ENCODE measurements at places on chromosomes 3 and 15. TPM values are rescaled to one million over a fixed set of nuclear protein-coding genes. Genes with fewer than 3 reads are reported as not detected.
A peak's percentile ranks its signal among the peaks of the same experiment; 100 is the strongest.

Gene CDCP1
- 1.1 TPM for polyA plus RNA-seq

- DNase-seq, result no peak
Observed at GRCh38 chr3:160196511-160197104, 28.6 kb upstream of the C3orf80 start.

GRCh38 chr15:48500595-48500994 is 144.9 kb downstream of the FBN1 start:
- no peak for DNase-seq

Gene SPTSSB
- polyA plus RNA-seq, result 153 TPM

GRCh38 chr15:42863572-42864239 is 56.9 kb downstream of the TTBK2 start:
- DNase-seq, result no peak

DNA sequence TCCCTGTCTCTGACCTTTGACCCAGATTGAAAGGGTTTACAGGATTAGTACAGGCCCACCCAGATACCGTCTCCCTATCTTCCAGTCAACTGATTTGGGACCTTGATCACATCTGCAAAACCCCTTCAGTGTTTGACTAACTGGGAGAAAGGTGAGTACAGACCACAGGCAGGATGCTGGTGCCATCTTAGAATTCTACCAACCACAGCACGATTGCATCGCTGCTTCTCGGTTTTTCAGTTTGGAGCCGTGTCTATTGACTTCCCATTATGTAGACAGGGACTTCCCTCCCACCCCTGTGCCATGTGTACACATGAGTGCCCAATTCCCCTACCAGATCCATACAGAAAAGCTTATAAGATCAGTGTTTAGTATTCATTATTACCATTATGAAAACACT is 6.6 kb upstream of the KLF13 start:
- DNase-seq, result no peak

DNA sequence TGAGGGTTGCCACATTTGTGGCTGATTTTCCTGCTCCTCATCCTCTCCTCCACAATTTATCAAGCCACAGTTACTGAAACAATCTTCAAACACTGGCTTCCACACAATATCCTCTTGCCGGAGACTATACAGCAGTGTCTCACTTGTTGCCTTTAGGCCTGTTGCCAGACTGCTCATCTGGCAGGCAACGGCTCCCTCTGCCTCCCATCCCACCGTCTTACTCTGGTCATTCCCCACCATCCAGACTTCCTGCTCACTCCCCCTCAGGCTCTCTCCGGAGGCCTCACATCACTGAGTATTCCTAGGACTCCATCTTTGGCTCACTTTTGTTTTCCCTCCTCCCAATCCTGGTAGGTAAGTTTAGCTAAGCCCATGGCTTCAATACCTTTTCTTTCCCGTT is 301.9 kb downstream of the IL20RB start:
- no peak for DNase-seq

- DNase-seq, result no peak
Observed at GRCh38 chr3:122777563-122777962, 16.1 kb downstream of the HSPBAP1 start.

Gene CCDC33
- polyA plus RNA-seq, result not detected

- DNase-seq, result no peak
Observed at GRCh38 chr3:52086976-52087663, 30.7 kb upstream of the DUSP7 start.

DNA sequence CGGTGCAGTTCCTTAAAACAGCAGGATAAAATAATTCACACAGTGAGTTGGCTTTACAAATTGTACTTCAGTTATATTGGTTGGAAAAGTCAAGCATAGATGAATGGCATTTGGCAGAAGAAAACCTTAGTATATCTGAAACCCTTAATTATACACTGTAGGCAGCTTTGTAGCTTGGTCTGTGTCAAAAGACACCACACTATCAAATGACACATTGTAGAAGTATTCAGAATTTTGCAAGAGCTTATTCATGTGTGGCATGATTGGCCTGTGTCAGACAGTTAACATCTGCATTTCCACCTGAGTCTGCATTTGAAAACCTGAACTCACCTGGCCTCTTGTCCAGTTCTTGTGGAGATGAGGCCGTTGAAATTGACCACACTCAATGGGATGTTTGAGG is 13.8 kb downstream of the TMEM266 start:
- no peak for DNase-seq

Gene SKOR1
- not detected for polyA plus RNA-seq

Gene IDH3A
- 39.6 TPM for polyA plus RNA-seq

DNA sequence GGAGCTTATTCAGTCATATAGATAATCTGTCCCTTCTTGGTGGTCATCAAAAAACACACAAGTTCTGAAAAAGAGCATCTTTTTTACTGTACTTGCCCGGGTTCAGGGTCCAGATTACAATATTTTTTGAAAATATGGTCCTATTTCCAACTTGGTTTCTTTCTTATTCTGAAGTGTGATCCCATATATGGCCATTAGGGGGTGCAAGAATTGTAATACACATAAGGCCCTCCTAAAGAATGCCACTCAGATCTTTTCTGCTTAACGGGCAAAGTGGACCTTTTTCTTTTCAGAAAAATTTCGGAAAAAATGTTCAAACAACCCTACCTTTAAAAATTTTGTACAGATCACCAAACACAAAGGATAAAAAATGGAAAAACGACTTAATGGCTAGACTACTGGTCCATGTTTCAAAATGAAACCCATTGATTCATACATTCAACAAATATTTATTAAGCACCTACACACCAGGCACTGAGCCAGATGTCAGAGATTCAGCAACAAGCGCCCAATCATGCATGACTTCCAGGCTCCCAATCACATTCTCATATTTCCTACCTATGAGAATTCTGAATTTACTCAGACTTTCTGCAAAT is 102.0 kb upstream of the MYRIP start:
- no peak for DNase-seq

DNA sequence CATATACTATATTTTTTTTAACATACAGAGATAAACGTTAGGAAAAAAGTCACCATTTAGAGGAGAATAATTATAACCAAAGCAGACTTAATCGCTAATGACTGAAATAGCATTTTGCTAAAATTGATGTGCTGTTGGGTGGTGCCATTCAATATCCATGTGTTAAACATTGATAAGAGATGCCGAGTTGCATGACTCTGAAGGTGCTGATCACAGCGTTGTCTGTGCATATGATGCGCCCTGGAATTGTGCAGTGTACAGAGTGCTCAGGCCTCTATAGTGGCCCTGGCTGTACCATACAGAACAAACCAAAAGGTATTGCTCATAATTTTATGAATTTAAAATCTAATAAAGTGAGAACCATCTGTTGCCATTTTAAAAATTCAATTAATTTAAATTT is 168.3 kb downstream of the MEIS2 start:
- DNase-seq, result no peak

DNA sequence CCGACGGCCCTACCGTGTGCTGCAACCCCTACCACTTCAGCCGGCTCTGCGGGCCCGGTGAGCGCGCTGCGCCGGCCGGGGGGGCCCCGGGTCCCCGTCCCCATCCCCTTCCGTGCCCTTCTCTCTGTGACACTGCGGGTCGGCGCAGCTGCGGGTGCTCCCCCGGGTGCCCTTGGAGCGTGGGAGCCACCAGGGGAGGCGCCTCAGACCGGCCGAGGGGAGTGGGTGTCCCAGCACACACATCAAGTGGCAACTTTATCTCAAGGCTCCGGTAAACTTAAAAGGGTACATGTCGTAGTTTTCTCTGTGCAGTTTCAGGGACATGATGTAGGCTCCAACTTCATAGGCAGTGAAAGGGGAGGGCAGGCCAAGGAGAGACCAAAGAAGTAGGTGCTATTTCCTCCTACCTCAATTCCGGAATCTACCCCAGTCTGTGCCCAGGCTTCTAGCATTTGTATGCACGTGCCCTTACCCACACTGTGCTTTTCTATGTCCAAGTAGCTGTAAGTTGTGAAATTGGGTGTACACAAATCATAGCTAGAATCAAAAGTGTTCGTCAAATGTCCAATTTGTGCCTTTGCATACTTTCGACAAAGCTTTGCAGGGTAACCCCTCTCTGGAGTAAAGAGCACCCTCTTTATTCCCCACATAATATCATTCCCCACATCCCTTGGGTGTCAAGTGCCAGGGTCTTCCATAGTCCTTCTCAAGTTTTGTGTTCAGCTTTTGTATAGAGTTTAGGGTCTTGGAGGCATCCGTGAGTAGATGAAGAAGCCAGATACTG is 2.2 kb downstream of the SMAD6 start:
- DNase-seq, result no peak

Gene CCDC39
- polyA plus RNA-seq, result not detected

DNA sequence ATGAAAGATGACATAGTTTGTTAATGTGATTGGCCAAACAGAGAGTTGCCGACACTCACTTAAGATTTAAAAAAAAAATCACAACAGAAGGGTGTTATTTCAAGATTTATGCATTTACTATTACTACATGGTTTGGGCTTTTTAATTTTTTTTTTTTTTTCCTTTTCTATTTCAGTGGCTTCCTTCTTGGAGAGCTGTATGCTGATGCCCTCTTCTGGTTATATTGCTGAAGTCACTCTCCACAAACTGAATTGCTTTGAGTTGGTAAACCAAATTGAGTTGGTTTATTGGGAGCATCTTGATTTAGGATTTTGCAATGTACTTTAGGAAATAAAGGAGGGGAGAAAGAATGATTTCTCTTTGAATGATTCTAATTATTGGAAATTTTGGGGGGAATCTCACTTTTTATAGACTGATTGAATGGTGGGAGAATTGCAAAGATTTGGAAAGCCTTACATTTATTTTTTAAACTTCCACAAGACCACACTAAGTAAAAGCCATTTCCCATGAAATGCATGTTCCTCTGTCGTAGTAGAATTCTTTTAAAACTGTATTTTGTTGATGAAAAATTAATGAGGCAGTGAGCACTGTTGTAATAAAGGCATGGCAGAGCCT is 186.6 kb upstream of the FEZF2 start:
- DNase-seq, result no peak

- DNase-seq, result peak; percentile 11
Observed at GRCh38 chr3:186151077-186151971, 42.4 kb upstream of the ETV5 start.

DNA sequence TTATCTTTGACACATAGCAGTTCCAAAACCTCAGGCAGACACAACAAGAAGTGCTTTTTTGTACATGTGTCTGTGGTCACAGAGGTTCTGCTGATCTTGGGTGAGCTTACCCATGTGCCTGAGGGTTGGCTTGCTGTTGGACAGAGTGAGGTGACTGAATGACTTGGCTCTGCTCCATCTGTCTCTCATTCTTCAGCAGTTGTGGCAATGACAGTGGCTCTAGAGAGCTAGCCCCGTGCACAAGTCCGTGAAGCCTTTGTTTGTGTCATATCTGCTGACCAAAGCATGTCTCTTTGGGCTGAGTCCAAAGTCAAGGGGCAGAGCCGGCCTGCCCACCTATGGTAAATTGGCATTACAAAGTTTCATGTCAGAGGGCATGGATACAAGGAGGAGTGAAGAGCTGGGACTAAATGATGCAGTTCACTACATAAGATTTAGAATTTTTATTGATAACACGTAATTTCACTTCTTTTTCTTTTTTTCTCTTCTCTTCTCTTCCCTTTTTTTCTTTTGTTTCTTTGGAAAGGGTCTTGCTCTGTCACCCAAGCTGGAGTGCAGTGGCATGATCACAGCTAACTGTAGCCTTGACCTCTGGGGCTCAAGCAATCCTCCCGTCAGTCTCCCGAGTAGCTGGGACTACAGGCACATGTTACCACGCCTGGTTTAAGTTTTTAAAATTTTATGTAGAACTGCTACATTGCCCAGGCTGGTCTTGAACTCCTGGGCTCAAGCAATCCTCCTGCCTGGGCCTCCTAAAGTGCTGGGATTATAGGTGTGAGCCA is 77.9 kb downstream of the ITPR1 start:
- DNase-seq, result peak; percentile 34

- DNase-seq, result no peak
Observed at GRCh38 chr3:173770011-173770410, 372.5 kb downstream of the NLGN1 start.

GRCh38 chr3:22632536-22632935 is 570.6 kb upstream of the UBE2E2 start:
- DNase-seq, result no peak

- no peak for DNase-seq
Observed at GRCh38 chr3:138921316-138922292, 25.3 kb downstream of the FOXL2 start.

All from immature natural killer cell (primary cell).